ENCODE measurements at places on chromosomes 16 and 17.

DNA sequence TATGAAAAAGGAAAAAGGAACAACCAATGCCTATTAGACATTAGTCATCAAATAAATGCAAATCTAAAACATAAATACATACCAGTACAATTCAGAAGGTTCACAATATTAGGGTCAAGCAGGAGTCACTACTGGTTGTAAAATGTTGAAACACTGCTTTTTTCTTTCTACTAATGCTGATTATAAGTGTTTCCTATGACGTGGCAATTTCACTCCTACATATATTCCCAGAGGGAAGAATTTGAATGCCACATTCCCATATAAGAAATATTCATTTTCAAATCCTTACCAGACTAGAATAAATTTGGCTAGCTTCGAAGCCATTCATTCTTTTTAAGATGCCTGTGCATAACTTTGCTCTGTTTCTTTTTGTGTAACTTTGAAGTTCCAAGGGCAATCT lies 2.6 kb upstream of the KRTAP9-2 start:
- DNase-seq, result no peak

DNA sequence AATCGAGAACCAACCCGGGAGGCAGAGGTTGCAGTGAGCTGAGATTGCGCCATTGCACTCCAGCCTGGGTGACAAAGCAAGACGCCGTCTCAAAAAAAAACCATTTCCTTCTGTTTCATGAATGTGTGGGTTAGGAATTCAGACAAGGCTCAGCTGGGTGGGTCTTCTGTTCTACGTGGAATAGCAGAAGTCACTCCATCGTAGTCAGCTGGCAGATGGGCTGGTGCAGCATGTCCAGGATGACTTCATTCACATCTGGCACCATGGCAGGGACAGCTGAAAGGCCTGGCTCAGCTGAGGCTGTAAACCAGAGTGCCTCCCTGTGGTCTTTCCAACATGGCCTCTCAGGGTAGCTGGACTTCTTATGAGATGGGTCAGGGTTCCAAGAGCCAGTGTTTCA lies 89.0 kb downstream of the C17orf67 start:
- DNase-seq, result no peak

- DNase-seq, result no peak
These were observed 306.3 kb downstream of the SOX9 start for GRCh38 chr17:72426948-72427760.

DNA sequence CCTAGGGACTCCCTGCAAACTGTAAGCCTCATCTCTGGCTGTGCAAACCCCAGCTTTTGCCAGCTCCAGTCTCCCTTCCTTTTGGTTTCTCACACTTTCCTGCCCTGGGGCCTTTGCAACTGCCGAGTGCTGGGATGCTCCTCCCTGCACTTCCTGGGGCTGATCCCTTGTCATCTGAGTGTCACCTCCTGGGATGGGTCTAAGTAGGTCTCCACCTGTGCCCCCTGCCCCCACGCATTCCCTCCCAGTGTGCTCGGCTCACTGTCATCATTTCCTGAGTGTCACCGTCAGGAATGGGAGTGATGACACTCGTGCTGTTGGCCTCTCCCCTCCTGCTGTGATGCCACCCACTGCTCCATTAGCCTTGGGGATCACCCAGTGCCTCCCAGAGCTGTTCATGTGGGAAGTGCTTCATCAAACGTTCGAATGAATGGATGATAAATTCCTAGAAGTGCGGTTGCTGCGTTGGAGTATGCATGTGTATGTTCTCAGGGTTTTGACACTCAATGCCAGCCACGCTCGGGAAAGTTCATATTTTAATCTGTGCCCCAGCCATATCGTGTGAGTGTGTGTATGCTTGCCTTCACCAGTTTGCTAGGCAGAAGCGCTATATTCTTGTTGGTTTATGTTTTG lies 189.9 kb downstream of the NTN1 start:
- DNase-seq, result no peak
